ENCODE measurements at places on chromosomes 7 and 10. TPM values are rescaled to one million over a fixed set of nuclear protein-coding genes. Genes with fewer than 3 reads are reported as not detected.

The GPR15LG gene
- total RNA-seq, result not detected

DNA sequence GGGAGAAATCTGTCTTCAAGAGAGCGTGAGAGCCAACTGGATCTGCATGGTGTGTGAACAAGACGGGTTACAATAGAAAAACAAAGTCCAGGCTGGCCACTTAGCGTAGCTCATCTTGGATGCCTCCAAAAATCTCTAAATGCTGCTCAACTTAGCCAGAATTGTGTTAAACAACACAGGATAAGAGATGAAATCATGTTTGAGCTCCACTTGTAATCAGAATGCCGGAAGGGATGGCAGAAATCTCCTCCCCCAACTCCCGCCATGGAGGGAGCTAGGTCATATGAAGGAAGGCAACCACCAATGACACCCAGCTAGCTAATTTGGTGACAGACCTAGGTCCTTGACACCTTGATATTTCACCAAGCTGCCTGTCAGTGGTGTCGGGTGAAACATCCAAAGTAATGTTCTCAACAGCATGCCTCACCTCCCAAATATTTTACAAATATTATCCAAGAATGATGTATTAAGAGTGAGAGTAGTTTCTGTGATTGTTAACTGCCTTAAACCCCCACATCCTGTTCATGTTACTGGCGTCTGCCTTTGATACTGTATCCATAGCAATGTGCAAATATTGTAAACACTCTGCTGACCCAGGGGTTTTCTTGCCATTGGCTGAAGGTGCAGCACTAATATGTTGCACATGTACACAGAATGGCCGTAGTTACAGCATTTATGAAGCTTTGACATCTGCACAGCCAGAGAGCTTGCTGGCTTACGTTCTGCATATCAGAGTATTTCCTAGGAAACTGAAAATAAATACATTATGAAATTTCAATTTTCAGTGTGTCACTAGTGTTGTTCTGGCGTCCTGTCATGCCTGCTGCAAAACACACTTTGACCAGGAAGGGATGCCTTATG, 25.8 kb downstream of the TMEM254 start:
- no peak for DNase-seq

- no peak for DNase-seq
Measured at GRCh38 chr10:72663971-72664370, 28.0 kb upstream of the MCU start.

- no peak for DNase-seq
Measured at GRCh38 chr7:138075350-138075749, 909 bp upstream of the AKR1D1 start.

The ARMS2 gene
- not detected for total RNA-seq

- DNase-seq, result no peak
Measured at GRCh38 chr7:53541475-53541874, 506.0 kb downstream of the POM121L12 start.

The NKX2-3 gene
- 0.82 TPM for total RNA-seq

DNA sequence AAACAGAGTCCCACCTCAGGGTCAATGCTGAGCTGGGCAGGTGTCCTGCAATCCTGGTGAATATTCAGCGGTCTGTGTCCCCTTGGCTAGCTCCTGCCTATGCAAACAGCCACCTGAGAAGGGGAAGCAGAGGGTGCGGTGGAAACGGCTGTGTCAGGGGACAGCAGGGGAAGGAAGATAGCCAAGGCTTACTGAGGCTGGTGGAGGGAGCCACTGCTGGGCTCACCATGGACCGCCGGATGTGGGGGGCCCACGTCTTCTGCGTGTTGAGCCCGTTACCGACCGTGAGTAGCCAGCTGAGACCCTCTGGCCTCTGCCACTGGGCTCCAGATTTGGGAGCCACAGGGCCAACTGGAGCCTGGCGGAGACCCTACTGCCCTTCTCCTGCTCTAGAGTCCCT, at the start of gene GHRHR:
TSS of gene GHRHR (plus strand) at position 112 of the 400 bp plus-strand sequence. CDS start at position 228, 116 bp downstream.
- DNase-seq, result no peak

The PDZD7 gene
- 0.54 TPM for total RNA-seq

All from endothelial cell (in vitro differentiated cells).